ENCODE measurements at places on chromosomes 12 and 14.
A peak's percentile ranks its signal among the peaks of the same experiment; 100 is the strongest.

DNA sequence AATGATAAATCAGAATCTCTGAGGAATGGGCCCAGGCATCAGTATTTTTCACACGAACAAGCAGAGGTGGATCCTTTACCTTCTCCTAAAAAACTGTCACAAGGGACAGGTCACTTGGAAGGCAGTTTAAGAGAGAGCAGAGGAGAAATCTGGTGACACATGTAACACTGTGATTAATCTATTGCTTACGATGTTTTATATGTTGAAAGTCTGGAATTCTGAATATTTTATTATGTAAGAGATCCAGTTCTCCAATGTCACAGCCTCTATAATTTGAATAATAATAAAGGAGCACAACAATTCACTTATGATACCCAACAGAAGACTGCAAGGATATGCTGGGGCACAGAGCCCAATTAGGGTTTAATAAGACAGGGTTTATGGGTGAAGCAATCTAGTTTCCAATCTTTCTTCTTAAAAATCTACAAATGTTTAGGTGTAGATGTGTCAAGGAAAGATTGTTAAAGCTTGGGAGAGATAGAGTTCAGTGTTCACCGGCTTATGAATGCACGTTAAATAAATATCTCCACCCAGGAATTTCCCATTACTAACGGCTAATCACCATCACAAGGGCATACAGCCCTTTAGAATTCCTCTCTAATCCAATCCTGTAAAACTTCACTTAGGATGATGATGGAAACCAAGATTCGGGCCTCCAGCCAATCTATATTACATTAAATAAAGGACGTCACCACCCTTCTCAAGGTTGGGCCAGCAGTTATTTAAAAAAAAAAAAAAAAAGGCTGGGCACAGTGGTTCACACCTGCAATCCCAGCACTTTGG, 23.4 kb downstream of the DUSP16 start:
- no peak for DNase-seq

- DNase-seq = no peak
Observed at GRCh38 chr12:47938594-47938993, 24.8 kb upstream of the TMEM106C start.

DNA sequence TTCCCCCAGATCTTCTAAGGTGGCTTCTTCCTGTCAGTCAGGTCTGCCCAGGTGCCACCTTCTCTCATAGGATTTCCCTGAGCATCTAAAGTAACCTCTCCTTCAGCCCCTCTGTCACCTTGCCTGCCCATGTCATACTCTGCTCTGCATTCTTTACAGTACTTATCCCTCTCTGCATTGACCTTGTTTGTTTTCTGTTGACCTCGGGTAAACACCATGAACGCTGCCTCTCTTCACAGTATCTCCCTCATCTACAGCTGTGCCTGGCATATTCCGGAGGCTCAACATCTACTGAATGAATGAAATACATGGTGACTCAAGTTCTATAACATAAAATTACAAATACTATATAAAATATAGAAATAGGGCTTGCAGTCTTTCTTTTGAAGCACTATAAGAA, 10.1 kb upstream of the PPM1A start:
- no peak for DNase-seq

- peak; percentile 94 for DNase-seq
Observed at GRCh38 chr14:30621940-30622830, at the start of gene SCFD1. Gene SCFD1 (plus strand): TSS chr14:30622319. CDS start chr14:30622339, 20 bp downstream.

DNA sequence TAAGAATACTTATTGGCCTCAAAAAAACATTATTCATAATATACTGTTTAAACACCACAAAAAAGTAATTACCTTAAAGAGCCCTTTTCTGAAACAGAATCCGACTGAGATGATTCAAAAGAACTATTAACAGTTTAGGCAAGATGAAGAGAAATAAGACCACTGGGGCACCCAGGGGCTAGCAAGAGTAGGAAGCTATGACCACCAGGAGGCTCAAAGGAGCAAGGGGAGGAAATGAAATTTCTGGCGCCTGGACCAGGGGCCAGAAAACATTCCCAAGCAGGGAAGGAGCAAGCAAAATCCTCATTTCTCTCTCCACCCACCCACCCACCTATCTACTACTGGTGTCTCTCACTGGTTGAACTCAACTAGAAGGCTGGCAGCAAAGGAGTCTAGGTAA, 6.3 kb upstream of the DCAF4 start:
- no peak for DNase-seq

GRCh38 chr14:100857233-100857922, 31.5 kb downstream of the MEG3 start:
- DNase-seq = no peak

GRCh38 chr12:89960011-89960507, 251.4 kb upstream of the ATP2B1 start:
- no peak for DNase-seq

Data from NCI-H187 (cell line).